ENCODE measurements at places on chromosomes 16 and 17. TPM values are rescaled to one million over a fixed set of nuclear protein-coding genes. Genes with fewer than 3 reads are reported as not detected.

Gene SLC52A1
- 0.27 TPM for polyA plus RNA-seq

Gene PLCG2
- polyA plus RNA-seq, result not detected

Gene ITGB4
- 0.28 TPM for polyA plus RNA-seq

Gene PDP2
- polyA plus RNA-seq, result 1.9 TPM

Gene IRF8
- 4.4 TPM for polyA plus RNA-seq

Gene CNGB1
- not detected for polyA plus RNA-seq

Gene DBNDD1
- 7.8 TPM for polyA plus RNA-seq

Gene GSG1L2
- polyA plus RNA-seq, result not detected

Gene TMEM114
- not detected for polyA plus RNA-seq

Gene KRTAP3-2
- not detected for polyA plus RNA-seq

Gene CRHR1
- not detected for polyA plus RNA-seq

Gene KRT33B
- not detected for polyA plus RNA-seq

Gene SOST
- polyA plus RNA-seq, result not detected

Gene FBRS
- polyA plus RNA-seq, result 3.3 TPM

Gene IL34
- polyA plus RNA-seq, result not detected

Gene DNAH9
- not detected for polyA plus RNA-seq

Gene ZNF785
- 1.9 TPM for polyA plus RNA-seq

Gene CHMP6
- polyA plus RNA-seq, result 41.2 TPM

Gene HLF
- 1.3 TPM for polyA plus RNA-seq
